Amygdala (tissue), 56 donors: ENCODE measurements at places on chromosomes 7 and 10.

DNA sequence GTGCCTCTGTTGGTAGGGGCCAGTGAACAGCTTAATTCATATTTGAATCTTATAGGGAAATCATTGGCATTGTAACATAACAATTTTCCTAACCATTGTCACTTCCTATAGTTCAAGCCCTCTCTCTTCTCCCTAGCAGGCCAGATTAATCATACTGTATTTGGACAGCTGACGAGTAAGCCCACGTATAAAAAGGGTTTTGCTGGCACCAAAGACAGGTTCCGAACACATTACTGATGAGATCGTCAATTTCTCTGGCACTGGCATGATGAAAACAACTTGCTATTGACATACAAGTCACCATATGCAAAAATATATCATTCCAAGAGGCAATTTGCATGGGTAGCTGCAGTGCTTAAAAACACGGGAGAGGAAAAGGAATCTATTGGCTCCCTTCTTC is 891.1 kb upstream of the AUTS2 start:
- DNase-seq = no peak

DNA sequence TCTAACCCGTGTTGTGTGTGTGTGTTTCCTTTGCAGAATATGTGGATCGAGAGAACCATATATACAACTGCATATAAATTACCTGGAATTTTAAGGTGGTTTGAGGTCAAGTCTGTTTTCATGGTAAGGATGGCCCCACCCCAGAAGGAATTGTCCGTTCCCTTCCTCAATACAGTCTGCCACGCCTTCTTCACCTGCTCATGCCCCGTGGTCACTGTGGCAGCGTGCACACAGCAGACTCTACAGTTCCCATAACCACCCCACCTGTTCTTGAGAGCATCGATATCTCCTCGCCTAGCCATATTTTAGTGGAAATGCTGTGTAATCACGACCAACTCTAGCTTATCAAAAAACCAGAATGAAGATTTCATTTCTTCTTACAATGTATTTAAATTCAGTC is 134.0 kb upstream of the NPS start:
- DNase-seq = no peak

DNA sequence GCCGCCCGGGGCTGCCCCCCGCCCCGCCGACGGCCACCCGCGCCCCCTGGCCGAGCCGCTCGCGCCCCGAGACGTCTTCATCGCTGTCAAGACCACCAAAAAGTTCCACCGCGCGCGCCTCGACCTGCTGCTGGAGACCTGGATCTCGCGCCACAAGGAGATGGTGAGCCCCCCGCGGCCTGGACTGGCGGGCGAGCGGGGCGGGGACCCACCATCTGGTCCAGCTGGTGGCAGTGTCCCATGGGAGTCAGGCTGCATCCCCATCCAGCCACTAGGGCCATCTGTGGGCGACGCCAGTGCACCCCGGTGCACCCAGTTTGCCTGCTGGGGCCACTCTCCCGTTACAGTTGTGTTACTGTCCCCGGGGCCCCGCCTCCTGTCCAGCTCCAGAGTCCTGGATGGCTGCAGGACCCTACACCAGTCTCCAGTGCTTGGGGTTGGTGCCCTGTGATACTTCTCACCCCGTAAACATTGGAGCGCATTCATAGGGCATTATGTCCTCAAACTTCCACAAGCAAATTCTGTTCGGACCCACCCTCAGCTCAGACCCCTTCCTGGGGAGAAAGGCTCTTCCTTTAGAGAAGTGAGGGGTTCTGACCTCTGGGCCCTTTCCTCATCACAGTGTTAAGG is 672 bp downstream of the LFNG start:
- no peak for DNase-seq

DNA sequence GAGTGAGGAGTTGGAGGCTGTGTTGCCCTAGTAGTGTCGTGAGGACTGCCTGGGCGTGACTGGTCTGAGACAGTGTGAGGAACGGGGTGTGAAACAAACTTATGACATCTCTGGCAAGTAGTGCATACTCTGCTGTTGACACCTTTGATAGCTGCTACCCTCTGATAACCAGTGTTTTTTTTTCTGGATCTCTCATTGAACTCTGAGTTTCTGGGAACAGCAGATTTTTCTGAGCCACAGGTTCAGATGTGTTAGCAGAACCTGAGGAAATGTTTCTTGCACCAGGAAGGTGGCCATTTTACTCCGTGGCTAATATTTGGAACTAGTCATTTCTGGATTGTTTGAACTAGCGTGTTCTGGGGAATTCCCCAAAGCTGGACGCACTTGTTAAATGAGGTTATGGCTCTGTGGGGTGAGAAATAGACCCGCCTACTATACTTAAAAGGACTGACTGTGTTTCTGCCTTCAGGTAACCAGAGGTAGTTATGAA is 52.9 kb downstream of the AUTS2 start:
- no peak for DNase-seq

- no peak for DNase-seq
Observed at GRCh38 chr7:44046321-44047061, 2.0 kb downstream of the DBNL start.
